Activated CD4-positive, alpha-beta T cell treated with anti-CD3 and anti-CD28 coated beads, Interleukin-10, Interleukin-2, amounts not matched to agents 100 ng/mL and 50 ng/mL, durations not matched to agents 16 hours and 8 hours (primary cell): ENCODE measurements at places on chromosomes 5 and 9.
A peak's percentile ranks its signal among the peaks of the same experiment; 100 is the strongest.

DNA sequence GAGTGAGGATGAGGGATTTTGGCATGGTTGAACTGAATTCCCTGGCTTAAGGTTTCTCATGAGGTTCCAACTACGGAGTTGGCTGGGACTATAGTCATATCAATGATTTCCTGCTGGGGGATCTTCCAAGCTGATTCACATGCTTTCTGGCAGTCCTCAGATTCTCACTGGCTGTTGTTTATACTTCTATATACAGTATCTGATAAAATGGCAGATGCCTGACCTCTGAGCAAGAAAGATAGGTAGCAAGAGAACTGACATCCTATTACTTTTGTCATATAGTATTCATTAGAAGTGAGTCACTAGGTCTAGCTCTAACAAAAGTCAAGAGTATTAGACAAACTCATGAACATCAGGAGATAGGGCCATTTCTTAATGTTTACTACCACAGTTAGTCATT is 440.9 kb upstream of the EDIL3 start:
- DNase-seq, result no peak

- DNase-seq, result no peak
These were observed 401.3 kb downstream of the MTRR start for GRCh38 chr5:8270246-8270645.

DNA sequence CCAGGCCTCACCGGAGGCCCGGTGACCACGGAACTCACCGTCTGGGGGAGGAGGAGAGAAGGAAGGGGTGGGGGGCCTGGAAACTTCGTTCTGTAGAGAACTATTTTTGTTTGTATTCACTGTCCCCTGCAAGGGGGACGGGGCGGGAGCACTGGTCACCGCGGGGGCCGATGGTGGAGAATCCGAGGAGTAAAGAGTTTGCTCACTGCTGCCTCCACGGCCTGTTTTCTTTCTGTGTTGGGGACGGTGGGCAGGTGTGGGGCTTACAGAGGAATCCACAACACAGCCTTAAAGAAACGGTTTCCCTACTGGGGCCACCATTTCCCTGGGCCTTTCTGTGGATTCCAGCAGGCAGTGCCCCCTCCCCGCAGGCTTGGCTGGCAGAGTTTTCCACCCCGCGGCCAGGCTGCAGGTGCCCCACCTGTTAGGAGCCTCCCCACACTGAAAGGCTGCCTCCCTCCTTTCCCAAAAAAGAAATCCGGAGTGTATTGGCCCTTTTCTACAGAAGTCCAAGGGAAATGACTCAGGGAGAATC is 80.8 kb downstream of the NTNG2 start:
- no peak for DNase-seq

- peak; percentile 29 for DNase-seq
These were observed 13.1 kb downstream of the PSD2 start for GRCh38 chr5:139808481-139809330.

DNA sequence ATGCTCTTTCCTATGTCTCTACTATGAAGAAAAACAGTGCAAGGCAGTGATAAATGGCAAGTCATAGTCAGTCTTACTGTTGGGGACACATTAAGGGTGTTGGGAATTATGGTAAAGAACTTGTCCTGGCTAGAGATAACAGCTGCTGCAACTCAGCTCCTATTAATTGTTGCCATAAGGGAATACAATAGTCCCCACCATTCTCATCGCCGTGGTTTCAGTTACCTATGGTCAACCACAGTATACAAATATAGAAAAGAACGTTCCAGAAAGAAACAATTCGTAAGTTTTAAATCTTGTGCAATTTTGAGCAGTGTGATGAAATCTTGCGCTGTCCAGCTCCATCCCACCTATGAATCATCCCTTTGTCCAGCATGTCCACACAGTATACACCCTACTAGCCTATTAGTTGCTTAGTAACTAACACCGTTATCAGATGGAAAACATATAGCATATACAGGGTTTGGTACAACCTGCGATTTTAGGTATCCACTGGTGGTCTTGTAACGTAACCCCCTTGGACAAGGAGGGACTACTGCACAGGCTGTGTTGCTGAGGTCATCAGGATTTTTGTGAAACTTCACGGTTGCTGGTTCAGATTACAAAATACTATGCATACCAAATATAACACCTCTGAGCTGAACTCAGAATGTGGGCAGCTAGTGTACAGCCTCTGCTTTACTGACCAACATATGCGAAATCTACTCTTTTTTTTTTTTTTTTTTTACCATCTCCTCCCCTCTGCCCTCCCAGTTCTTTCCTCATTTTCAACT is 53.5 kb downstream of the ZFR start:
- no peak for DNase-seq
